Mesendoderm (in vitro differentiated cells): ENCODE measurements at places on chromosomes 4 and X.

DNA sequence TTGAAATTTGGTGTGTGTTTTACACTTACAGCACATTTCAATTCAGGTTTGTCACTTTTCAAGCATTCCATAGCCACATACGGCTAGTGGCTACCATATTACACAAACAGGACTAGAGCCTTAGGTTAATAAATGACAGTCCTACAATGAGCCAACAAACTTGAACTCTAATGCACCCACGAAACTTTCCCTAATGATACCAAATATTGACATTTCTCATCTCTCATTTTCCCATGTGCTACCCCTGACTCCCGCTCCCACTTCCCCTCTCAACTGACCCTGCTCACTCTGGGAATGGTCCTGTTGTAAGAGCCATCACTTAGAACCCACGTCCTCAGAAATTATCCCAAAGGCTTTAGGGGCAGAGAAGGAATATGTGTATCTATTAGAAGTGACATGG, 4.9 kb upstream of the TLR10 start:
- H3K27me3 ChIP-seq = no peaks in the 10 kb centered on the region
- H3K4me3 ChIP-seq = no peak overlapping the region
- no peaks in the 10 kb centered on the region for H3K4me1 ChIP-seq
- H3K36me3 ChIP-seq = no peaks in the 10 kb centered on the region

- DNase-seq = no peak
- H3K27me3 ChIP-seq = no peaks in the 10 kb centered on the region
- peak overlapping the region; percentile 57 for H3K27ac ChIP-seq
- H3K4me1 ChIP-seq = peaks cover 9% of the 10 kb centered on the region
- no peaks in the 10 kb centered on the region for H3K36me3 ChIP-seq
Measured at GRCh38 chrX:40090961-40091360, 6.8 kb downstream of the BCOR start.

- no peaks in the 10 kb centered on the region for H3K4me1 ChIP-seq
- no peaks in the 10 kb centered on the region for H3K27me3 ChIP-seq
- DNase-seq = no peak
Measured at GRCh38 chr4:95627024-95627605, 78.3 kb upstream of the UNC5C start.

- no peak overlapping the region for H3K27ac ChIP-seq
- no peaks in the 10 kb centered on the region for H3K36me3 ChIP-seq
- DNase-seq = peak; percentile 80
Measured at GRCh38 chr4:150583287-150584110, 1.5 kb downstream of the MAB21L2 start.

DNA sequence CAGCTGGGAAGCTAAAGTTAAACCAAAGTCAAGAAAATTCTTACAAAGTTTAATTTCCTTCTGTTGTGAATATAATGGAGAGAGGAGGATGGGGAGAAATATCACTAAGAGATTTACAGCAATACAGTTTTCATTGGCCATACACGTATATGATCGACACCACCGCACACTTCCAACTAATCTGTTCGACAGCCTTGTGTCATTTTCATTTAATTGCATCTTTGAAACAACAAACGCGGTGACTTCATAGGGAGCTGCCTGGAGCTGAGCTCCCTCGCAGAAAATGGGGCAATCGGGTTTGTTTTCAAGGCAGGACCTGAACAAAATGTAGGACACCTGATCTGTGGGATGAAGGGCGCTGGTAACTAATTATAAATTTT, 1.3 kb downstream of the PTPN13 start:
- DNase-seq = peak; percentile 51
- H3K4me3 ChIP-seq = peak overlapping the region; percentile 69
- H3K4me1 ChIP-seq = no peaks in the 10 kb centered on the region
- no peaks in the 10 kb centered on the region for H3K27me3 ChIP-seq

- no peak overlapping the region for H3K4me3 ChIP-seq
- H3K4me1 ChIP-seq = no peaks in the 10 kb centered on the region
- no peak for DNase-seq
- H3K36me3 ChIP-seq = no peaks in the 10 kb centered on the region
Measured at GRCh38 chr4:38894322-38894982, 26.8 kb downstream of the FAM114A1 start.

DNA sequence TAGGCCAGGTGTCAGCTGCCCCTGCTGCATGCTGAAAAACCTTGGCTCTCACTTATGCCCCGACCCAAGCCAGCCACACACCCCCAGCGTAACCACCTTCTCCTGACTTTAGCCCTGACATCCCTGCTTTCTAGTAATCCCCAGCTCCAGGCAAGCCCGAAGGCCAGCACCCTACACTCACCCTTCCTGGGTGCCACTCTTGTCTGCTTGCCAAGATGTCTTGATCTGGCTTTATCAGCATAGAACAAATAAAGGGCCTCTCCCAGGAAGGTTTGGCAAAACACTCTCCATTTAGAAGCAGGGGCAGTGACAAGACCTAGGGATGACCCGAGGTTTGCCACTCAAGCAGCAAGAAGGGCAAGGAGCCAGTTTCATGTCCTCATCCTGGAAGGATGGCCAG, 6.8 kb upstream of the MAP9 start:
- H3K27me3 ChIP-seq = no peaks in the 10 kb centered on the region
- H3K4me1 ChIP-seq = no peaks in the 10 kb centered on the region
- no peaks in the 10 kb centered on the region for H3K36me3 ChIP-seq
- DNase-seq = no peak

GRCh38 chr4:157040405-157040804, 35.5 kb upstream of the GLRB start:
- H3K36me3 ChIP-seq = no peaks in the 10 kb centered on the region
- DNase-seq = no peak
- H3K27me3 ChIP-seq = no peaks in the 10 kb centered on the region
- no peak overlapping the region for H3K27ac ChIP-seq

DNA sequence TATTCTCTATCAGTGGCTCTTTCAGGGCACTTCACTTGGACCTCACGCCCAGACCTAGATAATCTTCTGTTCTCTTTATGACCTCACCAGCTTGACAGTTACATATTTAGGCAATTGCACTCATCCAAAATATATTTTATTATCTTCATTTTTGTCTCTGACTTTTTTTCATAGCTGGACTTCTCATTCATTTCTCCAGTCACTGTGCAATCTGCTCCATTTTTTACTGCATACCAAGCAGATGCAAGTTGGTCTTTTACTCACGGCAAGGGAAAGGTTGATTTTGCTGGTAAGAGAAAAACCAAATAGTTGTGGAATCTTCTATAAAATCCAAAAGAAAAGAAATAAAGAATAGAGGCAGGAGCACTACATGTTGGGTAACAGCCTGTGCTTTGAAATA, 31.7 kb downstream of the MAD2L1 start:
- peaks cover 2% of the 10 kb centered on the region for H3K4me1 ChIP-seq
- no peaks in the 10 kb centered on the region for H3K27me3 ChIP-seq
- no peak overlapping the region for H3K27ac ChIP-seq
- no peaks in the 10 kb centered on the region for H3K36me3 ChIP-seq

- H3K36me3 ChIP-seq = no peaks in the 10 kb centered on the region
- no peak overlapping the region for H3K4me3 ChIP-seq
- DNase-seq = no peak
Measured at GRCh38 chr4:56684320-56685050, 3.4 kb upstream of the HOPX start.
